Femur (tissue), 1 donor: ENCODE measurements at places on chromosomes 6 and 20.

- DNase-seq: no peak
These were observed 32.1 kb upstream of the MANEA start for GRCh38 chr6:95545226-95545625.

DNA sequence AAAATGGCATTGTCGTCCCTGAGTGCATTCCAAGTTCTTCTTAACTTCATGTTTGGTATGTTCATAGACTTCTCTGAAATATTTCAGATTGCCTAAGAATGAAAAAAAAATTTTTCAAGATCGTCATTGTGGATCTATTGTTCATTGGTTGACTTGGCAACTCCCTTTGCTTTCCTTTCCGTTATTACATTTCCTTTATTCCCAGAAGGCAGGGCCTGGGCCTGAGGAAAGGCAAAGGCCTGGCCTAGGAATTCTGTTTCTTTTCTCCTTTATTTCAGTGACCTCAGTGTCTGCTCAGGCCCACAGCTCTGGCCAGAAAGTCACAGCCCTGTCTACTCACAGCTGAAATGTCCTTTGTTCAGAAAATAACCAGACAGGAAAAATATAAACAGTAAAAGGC lies 401.6 kb upstream of the PLCB4 start:
- DNase-seq: no peak

DNA sequence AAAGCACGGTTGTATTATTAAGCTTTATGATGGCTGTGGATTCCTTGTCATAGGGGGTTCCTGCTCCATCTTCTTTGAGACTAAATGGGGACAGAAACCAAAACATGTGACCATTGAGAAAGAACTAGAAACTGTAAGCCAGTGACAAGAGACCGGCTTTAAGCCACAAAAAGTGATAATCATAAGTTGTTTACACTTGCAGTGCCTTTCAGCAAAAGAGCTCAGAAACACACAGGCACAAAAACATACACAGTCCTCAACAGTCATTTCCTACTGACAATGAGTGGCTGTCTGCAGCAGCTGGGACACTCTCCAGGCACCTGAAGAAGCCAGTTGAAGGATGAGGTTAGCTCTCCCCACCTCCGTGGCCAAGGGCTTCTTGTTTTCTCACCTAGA lies 20.0 kb upstream of the UBE2J1 start:
- DNase-seq: no peak

DNA sequence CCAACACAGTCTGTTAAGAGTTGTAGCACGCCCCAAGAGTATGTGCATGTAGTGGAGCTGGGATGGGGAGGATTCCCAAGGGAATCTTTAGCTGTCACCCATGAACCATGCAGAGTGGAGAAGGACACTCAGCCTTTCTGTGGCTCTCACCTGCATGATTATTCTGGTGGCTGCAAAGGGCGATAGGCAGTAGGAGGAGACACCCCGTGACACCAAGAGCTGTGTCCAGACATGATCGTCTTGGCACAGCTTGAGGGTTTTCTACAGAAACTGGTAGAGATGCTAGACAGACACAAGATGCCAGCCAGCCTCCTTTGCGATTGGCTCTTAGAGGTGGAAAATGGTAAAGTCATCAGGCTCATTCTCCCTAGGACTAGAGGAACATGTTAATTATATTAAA lies 3.1 kb upstream of the CSE1L start:
- no peak for DNase-seq

- no peak for DNase-seq
These were observed 77.8 kb downstream of the BACH2 start for GRCh38 chr6:90218959-90219208.

- DNase-seq: no peak
These were observed 53.0 kb upstream of the MLIP start for GRCh38 chr6:54058236-54058635.

DNA sequence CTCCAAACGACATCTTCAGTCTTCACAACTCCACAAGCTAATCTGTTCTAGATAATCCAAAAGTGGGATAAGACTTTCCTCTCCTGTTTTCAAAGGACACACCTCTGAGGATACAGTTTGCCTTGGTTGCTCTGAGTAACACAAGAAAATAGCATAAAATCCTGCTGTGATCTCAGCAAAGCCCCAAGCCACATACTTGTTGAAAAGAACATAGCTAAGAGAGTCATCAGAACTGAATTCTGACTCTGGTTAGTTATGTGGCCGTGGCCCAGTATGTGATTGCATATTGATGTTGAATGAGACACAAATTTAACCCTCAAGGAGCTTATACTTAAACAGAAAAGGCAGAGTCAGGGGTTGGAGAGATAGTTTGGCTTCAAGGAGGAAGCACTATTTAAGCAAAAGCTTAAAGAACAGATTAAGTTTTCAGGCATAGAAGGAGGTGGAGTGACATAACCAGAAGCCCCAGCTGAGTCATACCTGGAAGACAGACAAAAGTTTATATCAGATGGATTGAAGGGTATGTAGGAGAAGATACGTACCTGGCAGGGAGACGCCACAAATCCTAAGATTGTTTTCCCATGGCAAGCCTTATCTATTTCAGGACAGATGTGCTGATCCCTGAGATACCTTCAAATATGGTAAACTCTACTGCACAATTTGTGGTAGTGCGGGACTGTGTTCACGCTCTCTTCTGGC lies 41.2 kb downstream of the OPN5 start:
- no peak for DNase-seq

- DNase-seq: no peak
These were observed 213.5 kb upstream of the SULF2 start for GRCh38 chr20:47998736-47999135.

GRCh38 chr6:159033160-159034049 lies 11.4 kb downstream of the TAGAP start:
- no peak for DNase-seq

- DNase-seq: no peak
These were observed 179.5 kb downstream of the CDH26 start for GRCh38 chr20:60137657-60138245.

DNA sequence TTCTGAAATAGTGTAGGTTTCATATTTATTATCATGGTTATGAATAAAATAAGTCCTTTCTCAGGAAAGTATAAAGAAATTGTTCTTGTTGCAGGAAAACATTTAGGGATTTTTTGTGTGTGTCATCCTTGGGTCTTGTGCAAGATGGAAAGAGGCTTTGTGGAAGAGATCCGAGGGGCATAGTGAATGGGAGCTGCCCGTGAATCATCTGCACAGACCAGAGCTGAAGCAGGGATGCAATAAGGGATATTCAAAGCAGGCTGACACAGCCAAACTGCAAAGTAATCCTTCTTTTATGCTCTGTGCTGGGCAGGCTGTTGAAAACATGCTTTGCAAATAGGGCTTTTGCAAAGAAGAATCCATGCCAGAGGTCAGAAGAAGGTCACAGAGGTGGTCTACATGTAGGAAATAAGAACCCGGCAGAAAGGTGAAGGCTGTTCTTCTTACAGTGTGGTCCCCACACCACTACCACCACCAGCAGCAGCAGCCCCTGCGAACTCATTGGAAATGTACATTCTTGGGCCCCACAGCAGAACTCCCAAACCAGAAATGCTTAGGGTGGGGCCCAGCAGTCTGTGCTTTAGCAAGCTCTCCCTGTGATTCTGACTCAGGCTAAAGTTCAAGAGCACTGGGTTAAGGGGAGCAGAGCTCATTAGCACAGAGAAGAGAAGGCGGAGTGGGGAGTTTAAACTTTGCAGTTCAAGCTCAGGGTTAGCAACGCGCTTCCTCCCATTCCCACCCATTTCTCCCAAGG lies 237.6 kb downstream of the QKI start:
- DNase-seq: no peak

GRCh38 chr6:5090603-5091002 lies 5.5 kb downstream of the PPP1R3G start:
- no peak for DNase-seq

GRCh38 chr6:155030148-155030720 lies 35.1 kb downstream of the TIAM2 start:
- no peak for DNase-seq

DNA sequence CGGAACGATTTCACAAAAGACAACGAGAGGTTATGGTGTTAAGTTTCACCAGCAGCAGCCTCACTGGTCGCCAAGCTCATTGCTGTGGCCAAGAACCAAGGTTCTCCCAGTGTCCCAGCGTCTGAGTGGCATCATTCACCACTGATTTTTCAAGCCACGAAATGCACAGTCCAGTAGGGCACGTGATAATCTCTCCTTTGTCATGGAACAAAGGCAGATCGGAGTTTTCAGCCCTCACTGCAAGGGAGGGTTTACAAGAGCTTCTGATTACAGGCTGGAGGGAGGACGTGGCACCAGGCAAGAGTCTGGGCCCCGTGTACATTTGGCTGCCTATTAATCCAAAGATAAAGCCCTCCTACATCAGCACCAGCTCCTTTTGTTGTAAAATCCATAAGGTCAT lies 2.0 kb downstream of the CD24 start:
- peak; percentile 25 for DNase-seq

DNA sequence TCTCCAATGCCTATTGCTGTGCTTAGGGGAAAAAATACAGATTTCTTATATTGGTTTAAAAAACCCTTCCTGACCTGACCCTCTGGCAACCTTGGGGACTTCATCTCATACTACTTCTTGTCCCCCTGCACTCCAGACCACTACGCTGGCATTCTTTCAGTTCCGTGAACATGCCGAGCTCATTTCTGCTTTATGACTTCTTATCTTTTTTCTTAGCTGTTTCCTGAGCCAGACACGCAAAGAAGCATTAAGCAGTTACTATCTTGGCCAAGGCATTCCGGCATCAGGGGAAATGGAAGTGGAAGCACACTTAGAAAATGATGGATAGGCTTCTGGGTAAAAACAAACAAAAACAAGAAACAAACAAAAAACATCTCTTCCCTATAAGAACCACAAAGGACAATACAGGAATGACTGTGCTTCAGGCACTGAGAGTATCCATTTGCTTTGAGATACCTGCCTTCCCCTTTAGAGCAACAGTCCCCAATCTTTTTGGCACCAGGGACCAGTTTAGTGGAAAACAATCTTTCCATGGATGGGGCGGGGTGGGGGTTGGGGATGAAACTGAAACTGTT lies 4.4 kb upstream of the CCDC28A start:
- DNase-seq: no peak

DNA sequence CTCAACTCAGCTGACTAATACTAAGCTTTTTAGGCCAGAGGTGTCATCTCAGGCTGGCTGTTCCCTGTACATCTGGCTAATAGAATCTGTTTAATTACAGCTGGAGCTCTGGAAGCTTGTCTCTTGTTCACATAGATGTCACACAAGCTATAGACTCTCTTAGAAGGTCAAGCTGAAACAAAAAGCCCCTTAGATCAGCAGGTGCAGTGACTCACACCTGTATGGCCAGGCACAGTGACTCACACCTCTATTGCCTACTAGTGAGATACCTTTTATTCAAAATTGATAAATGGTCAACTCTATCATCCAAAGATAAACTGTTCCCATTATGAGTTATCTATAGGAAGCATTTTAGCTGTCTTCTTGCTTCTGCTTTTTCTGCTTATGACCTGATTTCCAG lies 29.9 kb upstream of the MTHFD1L start:
- DNase-seq: no peak

DNA sequence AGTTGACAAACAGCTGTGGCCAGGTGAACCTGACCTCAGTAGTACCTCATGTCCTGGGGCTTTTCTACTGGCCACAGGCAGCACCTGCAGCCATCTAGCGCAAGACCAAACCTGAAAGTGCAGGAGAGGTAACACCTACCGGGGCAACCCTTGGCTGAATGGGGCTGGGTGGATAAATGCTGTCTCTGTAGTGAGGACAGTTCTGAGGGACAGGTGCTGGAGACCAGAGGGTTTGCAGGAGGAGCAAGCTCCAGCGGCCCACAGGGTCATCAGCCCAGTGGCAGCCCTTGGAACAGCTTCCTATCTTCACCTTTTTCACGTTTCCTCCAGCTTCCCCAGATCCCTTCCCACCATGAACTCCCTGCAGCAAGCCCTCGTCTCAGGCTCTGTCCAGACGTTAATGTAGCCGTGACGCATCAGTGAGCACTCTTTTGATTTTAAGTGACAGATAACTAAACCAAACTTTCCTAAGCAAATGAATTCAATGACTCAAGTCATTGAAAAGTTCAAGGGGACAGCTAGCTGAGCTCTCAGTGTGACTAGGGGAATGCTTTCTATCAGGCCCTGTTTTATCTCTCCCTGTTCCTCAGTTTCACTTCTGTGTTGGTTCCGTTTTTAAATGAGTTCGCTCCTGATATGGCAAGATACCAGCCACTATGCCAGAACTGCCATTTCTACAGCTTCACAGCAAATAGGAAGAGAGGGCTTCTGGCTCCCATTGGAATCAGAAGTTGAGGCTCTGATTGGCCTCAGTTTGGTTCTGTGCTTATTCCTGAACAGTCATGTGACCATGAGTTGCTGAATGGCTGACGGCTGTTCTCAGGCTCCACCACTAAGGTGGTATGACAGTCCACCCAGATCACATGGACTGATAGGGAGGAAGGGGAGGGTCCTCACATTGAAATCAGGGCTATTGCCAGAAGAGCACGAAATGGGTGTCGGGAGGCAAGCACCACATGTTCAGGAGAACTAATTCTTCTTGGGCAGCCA lies 12.1 kb upstream of the PFDN4 start:
- DNase-seq: no peak

DNA sequence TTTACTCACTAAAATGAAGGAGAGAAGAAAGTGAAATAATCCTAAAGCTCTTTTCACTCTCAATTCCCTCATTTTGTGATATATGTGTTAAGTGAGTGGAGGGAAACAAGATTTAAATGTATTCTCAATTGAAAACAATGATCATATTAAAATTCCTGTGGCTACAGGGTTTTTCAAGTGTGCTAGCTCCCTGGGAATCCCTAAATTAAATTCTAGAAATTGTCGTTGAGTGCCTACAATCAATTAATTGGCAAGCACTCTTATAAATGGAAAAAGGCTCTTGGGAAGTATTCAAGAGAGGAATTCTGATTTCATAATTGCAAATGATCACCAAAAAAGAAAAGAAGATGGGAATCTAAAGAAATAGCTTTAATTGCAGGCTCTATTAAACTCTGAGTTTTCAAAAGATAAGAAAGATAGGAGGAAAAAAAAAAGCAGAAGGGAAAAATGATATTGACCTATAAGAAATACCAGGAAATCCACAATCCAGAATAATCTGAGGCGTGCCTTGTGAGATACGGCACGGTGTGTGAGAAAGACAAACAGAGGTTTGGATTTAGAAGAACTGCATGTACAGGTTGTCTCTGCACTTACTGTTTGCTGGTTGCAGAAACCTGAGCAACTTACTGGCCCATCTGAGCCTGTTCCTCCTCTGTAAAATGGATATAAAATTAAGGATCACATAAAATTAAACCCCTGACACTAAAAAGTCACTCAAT lies 18.3 kb upstream of the MBOAT1 start:
- no peak for DNase-seq

DNA sequence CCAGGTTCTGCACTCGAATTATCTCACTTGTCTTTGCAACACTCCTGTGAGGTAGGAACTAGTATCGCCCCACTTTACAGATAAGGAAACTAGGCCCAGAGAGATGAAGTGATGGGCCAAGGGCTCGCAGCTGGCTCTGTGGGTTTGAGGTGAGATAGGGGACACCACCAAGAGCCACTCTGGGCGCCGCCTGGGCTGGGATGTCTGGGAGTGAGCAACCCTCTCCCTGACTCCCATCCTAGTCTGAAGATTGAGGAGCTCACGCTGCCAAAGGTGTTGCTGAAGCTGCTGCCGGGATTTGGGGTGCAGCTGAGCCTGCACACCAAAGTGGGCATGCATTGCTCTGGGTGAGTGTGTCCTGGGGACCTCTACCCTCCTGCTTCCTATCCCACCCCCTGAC lies 5.4 kb downstream of the BPIFB3 start:
- no peak for DNase-seq
